ENCODE measurements at places on chromosomes 5 and 9.

- no peak overlapping the region for H3K4me3 ChIP-seq
- H3K36me3 ChIP-seq = peaks cover 31% of the 10 kb centered on the region
- H3K27ac ChIP-seq = no peak overlapping the region
- H3K27me3 ChIP-seq = no peaks in the 10 kb centered on the region
- H3K4me1 ChIP-seq = peaks cover 28% of the 10 kb centered on the region
Observed at GRCh38 chr5:141649972-141650371, 1.2 kb downstream of the FCHSD1 start.

DNA sequence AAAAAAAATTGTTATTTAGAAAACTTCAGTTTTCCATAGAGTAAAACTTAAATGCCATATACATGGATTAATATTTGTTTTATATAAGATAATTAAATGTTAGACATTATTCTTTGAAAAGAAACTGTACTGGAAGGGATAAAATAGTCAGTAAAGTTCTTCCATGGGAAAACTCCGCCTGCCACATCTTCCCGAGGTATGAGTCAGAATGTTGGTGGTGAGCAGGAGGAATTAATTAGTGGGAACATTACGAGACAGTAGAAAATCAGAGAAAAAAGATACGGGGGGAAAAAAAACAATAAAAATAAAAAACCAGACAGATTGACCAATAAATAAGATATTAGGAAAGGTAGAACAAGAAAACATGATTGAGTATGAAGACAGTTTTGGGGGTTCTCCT, 930.3 kb upstream of the C9orf72 start:
- no peak overlapping the region for H3K27ac ChIP-seq
- H3K4me1 ChIP-seq = no peaks in the 10 kb centered on the region
- H3K27me3 ChIP-seq = no peaks in the 10 kb centered on the region
- DNase-seq = no peak

GRCh38 chr5:151048526-151048925, 28.1 kb downstream of the GPX3 start:
- DNase-seq = no peak
- H3K4me1 ChIP-seq = peaks cover 7% of the 10 kb centered on the region
- peaks cover 94% of the 10 kb centered on the region for H3K36me3 ChIP-seq
- H3K4me3 ChIP-seq = no peak overlapping the region
- H3K27me3 ChIP-seq = no peaks in the 10 kb centered on the region

GRCh38 chr5:156834916-156835315, 15.2 kb upstream of the PPP1R2B start:
- no peaks in the 10 kb centered on the region for H3K4me1 ChIP-seq
- H3K27me3 ChIP-seq = no peaks in the 10 kb centered on the region
- no peak overlapping the region for H3K27ac ChIP-seq
- no peak overlapping the region for H3K4me3 ChIP-seq
- DNase-seq = no peak

GRCh38 chr5:126849101-126849678, 72.3 kb downstream of the LMNB1 start:
- DNase-seq = no peak
- H3K27me3 ChIP-seq = no peaks in the 10 kb centered on the region
- H3K4me1 ChIP-seq = peaks cover 40% of the 10 kb centered on the region
- H3K27ac ChIP-seq = no peak overlapping the region
- H3K4me3 ChIP-seq = no peak overlapping the region

Data from CD4-positive, alpha-beta T cell (primary cell).